Endothelial cell (in vitro differentiated cells): ENCODE measurements at places on chromosomes 12 and 14. TPM values are rescaled to one million over a fixed set of nuclear protein-coding genes. Genes with fewer than 3 reads are reported as not detected.

GRCh38 chr14:32200368-32201192, 1.3 kb upstream of the RNU6-7 start:
- no peak for DNase-seq

GRCh38 chr14:77059276-77059915, 30.9 kb upstream of the IRF2BPL start:
- no peak for DNase-seq

DNA sequence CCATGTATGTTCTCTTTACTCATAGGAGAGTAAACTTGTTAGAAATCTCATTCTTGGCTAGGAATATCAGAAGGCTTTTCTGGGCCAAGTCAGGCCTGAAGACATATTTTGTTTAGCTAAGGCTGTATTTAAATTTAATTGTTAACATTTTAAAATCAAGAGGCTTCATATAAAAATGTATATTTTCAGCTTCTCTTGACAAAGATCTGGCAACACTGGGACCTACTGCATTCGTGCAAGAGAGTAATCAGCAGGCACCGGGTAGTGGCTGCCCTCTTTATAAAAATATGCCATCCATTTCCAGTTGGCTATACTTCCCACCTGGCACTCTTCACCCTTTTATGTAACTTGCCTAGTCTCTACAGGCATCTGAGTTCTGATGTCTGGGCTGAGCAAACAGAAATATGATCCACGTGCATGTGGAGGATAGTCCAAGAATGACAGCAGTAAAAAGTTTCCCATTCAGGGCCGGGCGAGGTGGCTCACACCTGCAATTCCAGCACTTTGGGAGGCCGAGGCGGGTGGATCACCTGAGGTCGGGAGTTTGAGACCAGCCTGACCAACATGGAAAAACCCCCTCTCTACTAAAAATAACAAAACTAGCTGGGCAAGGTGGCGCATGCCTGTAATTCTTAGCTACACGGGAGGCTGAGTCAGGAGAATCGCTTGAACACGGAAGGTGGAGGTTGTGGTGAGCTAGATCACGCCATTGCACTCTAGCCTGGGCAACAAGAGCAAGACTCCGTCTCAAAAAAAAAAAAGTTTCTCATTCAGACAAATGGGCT, 2.0 kb upstream of the SOS2 start:
- DNase-seq, result no peak

DNA sequence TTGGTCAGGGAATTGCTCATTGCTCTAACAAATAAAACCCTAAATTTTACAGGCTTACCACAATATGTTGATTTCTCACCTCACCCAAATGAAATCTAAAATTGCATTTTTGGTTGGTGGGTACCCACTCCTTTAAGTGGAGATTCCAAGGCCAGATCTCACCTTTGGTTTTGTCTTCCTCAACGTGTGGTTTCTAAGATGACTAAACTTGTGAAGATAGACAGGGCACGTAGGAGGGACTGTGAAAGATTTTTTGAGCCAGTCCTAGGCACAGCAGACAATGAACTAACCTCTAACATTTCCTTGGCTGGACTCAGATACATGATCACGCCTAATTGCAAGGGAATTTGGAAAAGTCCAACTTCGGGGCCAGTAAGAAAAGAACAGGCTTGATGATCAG, 1003.9 kb downstream of the FLRT2 start:
- DNase-seq, result no peak

The AKT1 gene
- total RNA-seq, result 133 TPM
